ENCODE measurements at places on chromosomes 1 and 21.
A peak's percentile ranks its signal among the peaks of the same experiment; 100 is the strongest.

DNA sequence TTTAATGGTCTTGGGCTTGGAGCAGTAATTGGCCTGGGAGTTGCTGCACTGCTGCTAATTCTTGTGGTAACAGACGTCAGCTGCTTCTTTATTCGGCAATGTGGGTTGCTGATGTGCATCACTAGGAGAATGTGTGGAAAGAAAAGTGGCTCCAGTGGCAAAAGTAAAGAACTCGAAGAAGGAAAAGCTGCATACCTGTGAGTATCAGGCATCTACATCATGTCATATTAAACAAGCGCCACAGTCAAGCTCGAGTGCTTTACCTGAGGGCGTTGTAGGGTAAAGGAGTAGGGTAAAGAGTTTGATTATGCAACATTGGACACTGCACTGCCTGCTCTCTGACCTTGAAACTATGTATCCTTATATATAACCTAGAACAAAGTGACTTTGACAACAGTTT, 510.6 kb downstream of the NCAM2 start:
- DNase-seq, result no peak

DNA sequence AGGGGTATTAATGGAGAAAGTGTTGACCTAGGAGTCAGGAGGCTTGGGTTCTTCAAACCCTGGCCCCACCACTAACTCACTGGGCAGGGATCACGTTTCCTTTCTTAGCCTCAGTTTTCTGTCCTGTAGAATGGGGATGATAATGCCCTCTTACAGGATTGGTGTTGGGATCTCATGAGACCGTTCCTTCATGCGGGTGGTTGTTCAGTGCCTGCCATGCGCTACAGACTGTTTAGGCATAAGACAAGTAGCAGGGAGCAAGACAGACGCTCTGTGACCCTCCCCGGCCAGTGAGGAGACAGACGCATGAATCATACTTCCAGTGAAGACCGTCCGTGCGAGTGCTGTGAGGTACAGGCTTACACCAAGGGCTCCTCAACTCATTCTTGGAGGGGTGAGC, 81.7 kb downstream of the MAN1C1 start:
- DNase-seq, result no peak

- DNase-seq, result no peak
Measured at GRCh38 chr1:82323144-82323841, 522.6 kb downstream of the ADGRL2 start.

DNA sequence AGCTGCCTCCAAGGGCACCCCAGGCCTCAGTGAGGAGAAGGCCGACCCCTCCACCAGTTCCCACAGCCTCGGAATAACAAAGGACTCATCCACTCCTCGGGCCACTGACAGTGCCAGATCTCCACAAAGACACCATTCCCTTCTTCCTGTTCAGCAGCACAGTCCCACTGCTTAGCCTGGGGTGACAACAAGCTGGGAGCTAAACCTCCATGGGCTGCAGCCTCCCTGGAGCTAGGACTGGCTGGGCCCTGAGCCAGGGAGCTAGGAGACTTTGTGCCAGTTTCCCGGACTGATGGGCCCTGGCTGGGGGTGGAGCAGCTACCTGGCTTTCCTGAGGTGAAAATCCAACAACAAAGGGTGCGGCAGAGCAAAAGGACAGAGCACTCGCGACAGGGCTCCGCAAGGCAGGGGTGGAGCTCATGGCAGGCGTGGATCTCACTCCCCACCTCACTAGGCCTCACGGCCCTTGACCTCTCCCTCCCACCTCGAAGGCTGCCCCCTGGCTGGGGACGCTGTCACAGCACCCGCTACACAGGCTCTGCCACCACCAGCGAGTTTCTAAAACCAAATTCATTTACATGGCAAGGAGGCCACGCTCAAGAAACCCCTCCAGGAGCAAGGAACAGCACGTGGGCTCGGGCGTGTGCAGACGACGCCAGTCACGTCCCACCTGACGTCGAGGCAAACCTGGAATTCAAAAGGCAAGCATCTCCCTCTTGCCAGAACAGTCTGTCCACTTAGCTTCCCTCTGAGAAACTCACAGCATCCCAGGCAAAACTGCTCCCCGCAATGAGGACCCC, 13.8 kb downstream of the SLC35E2B start:
- DNase-seq, result peak; percentile 38

DNA sequence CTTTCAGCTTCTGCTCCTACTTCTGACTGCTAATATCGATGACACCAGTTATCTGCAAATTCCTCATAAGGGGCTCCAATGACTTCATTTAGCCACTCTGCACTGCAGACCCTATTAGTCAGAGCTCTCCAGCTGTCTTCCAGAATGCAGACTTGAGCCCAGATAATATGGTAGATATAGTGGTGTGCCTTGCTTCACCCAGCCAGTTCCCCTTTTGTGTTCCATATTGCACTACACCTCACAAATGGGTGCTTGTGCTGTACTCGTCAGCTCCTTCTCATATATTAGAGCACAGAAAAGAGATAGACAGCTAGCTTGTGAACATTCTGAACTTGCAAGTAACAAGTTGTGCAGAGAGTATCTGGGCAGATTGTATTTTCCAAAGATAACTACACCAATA, 23.7 kb upstream of the COG2 start:
- DNase-seq, result no peak

DNA sequence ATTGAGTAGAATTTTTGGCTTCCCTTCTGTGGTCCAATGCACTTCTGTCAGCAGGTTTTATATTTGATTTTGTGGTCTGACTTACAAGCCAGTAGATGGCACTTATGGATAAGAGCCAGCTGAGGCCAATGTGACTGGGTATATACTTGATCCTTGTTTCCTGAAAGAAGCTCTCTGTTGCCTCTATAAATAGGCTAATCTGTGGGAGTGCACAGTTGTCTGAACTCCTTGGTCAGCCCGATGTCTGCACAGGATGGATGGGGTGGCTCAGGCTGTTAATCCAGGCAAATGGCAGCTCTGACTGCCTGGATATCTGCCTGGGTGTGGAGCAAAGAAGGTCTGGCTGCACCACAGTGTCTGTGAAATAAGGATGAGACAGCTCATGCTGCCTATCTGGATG, 1183.7 kb upstream of the PRMT6 start:
- DNase-seq, result no peak

DNA sequence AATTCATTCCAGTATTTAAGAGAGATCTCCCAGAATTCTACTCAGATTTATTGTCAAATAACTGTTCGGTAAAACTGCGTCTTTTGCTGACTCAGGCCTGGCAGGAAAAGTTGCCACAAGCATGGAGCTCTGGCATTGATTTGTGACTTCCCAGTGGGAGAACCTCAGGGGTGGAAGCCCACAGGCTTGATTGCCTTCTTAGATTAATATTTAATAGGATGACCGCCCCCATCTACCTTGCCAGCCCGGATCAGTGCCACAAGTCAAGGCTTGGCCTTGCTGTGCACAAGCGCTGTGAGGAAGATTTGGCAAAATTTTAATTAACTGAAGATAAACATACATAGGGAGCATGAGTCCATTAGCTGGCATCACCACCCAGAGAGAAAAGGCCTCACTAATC, 93.5 kb downstream of the LRIG2 start:
- DNase-seq, result no peak

- DNase-seq, result no peak
Measured at GRCh38 chr1:181513786-181514297, 30.5 kb downstream of the CACNA1E start.

DNA sequence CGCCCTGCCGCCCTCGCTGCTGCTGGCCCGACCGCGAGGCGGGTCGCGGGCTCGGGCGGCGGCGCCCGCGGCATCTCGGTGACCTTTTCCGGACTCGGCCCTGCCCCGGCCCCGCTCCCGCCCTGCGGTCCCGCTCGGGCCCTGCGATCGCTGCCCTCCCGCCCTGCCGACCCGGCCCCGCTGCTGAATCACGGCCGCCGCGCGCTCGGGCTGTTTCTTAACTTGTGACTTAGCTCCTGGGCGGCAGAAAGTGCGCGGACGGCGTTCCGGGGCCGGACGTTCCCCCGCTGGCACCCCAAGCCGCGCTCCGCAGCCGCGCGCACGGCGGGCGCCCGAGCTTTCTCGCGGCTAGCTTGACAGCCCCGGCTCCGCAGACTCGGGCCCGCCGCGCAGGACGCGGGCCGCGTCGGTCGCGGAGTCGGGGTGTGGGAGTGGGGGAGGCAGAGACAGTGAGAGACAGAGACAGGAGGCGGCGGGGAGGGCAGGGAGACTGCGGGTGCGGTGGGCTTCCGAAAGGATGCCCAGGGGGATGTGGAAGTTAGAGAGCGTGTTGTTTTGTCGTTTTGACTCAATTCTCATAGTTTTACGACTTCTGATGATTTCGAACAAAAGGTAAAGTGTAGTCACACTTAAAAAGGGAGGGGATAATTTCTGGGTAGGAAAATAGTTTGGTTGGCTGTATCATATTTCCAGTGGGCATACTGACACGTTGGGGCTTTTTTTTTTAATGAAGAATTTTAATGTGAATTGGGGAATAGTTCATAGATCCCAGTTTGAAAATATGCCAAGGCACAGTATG, 49.8 kb downstream of the PRDM2 start:
- DNase-seq, result no peak

DNA sequence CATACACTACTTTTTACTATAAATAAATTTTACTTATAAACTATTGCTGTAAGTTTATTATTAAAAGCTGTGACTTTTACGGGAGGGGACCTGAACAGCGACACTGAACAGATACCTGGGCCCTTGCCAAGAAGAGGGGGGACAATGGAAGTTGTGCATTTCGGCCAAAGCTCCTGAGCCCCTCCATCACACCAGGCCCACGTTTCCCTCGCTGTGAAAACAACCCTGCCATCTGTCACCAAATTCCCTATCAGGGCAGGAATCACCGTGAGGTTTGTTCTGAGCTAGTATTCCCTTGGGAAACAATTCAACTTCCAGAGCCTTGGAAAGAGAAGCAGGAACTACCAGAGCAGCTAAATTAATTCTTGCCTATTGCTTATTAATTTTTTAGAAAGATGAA, 37.0 kb downstream of the VTCN1 start:
- DNase-seq, result no peak

DNA sequence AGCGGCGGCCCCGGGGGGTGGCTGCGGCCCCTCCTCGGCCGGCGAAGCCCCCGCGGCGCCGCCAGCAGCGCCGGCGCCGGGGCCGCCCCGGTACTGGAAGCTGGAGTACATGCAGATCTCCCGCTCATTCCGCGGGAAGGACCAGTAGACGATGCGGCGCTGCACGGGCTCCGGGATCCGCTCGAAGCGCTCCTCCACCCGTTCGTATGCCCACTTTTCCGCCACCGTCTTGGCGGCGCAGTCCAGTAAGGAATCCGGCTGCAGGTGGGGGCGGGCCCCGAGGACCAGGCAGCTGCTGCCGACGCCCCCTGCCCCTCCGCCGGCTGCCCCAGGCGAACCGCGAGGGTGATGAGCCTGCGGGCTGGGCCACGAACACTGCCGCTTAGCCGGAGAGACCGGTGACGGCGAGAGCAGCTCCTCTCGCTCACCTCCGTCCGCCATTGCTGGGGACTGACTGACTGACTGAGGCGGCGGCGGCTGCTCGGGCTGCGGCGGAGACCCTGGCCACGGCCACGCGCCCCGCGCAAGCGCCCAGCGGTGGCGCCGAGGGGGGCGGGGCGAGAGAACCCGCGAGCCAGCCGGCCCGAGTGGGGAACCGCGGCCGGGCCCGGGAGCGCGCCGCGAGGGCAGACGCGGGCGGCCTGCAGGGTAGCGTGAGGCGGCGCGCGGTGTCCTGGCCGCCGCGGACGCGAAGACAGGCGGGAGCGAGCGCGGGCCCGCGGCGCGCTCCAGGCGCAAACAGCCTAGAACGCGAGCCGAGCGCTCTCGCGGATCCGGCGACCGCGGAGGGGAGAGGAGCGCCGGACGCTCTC, at the start of gene ZSWIM5:
ZSWIM5 (minus strand) TSS at position 696 of the 812 bp plus-strand sequence; CDS start at position 441, 255 bp downstream.
- peak; percentile 62 for DNase-seq

- DNase-seq, result no peak
Measured at GRCh38 chr1:182114627-182115023, 53.1 kb upstream of the ZNF648 start.

GRCh38 chr1:221625026-221625425, 116.9 kb downstream of the DUSP10 start:
- no peak for DNase-seq

DNA sequence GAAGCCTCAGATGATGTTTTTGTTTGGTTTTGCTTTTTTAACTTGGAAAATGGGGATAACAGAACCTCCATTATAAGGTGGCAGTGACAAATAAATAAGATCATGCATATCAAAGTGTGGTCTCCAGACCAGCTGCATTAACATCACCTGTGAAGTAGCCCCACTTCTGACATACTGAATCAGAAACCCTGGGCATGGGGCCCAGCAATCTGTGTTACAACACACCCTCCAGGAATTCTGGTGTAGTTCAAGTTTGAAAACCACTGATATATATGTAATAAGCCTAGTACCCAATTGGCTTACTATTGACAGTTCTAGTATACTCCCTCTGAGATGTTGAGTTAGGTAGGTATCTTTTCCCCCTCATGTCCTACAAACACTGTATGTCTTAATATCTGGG, 24.1 kb upstream of the RNF19B start:
- no peak for DNase-seq

DNA sequence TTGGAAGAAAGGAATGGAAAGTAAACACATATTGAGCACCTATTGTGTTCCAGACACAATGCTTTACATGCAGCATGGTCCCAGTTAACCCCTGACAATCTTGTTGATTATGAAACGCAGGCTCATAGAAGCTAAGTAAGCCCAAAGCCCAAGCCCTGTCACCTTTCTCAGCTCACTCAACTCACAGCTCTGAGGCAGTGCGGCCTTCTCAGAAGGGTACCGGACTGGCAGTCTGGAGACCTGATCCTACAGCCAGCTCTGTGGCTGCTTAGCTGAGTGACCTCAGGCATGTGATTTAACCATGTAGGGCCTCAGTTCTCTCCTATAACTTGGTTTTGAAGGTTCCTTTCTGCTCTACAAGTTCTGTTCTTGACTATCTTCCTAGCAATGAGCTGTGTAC, 464 bp upstream of the RNASEL start:
- DNase-seq, result no peak

DNA sequence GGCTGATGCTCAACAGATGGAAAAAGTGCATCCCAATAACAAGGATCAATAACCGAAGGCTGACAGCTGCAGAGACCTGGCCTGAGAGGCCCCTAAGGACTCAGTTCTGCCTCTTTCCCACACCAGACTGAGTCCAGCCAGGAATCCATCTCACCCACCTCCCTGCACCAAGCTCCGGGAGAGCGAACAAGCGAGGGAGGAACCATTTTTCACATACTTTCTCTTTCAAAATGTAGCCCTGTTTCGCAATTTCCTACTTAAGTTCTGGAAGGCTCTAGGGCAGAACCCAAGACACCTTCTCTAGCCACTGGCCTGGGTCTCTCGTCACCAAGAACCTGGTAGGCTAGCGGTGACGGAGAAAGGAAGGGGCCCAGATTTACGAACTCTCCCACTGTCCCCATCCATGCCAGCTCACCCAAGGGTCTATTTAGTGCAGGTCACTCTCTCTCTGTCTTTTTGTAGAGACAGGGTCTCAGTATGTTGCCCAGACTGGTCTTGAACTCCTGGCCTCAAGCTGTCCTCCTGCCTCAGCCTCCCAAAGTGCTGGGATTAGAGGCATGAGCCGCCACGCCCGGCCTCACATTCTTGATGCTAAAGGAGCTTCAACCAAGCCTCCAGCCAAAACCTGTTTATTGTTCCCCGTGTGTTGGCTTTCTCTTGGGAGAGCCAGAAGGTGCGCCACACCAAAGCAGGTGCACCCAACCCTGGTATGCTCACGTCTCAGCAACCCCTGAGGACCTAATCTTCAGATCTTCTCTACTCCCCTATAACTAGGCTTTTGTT, 10.9 kb upstream of the GNL2 start:
- DNase-seq, result no peak

Data from RWPE2 (cell line).